ENCODE measurements at places on chromosomes 11 and 22.

DNA sequence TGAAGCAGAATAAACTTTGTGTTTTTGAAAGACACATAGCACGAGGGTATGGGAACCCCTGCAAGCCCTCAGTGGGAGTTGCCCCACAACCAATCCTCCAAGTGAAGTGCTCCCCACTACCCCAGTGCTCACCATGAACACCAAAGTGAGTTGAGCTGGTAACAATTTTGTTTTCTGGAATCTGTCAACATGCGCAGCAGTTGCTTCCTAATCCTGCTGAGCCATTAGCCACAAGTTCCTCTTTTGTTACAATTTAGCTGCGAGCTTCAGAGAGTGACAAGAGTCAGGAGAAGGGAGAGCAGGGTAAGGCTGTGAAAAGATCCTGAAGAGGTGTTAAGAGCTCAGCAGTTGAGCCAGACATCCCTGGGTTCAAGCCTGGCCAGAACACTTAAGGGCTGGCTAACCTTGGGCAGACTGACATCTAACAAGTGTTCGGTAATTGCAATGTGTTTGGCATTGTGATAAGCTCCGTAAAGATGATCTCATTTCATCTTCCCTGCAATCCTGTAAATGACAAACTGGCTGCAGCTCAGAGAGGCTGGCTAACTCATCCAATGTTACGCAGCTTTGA lies 24.1 kb upstream of the ASPHD2 start:
- DNase-seq: no peak

DNA sequence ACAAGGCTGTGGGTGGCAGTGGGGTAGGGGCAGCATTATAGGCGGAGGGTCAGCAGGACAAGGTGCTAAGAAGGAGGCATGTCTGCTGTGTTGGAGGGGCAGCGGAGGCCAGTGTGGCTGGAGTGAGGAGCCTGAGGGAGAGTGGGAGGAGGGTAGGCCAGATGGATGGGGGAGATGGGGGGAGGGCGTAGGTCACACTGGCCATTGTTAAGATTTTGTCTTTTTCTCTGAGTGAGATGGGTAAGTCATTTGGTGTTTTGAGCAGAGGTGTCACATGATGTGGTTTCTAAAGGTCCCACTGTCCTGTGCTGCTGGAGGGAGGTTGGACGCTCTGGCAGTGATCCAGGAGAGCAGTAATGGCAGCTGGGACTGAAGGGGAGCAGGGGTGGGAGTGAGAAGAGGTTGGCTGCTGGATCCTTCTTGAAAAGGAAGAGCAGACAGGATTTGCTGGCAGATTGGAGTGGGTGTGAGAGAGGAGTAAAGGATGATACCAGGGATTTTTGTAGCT lies 9.8 kb downstream of the PPP6R3 start:
- DNase-seq: no peak

- no peak for DNase-seq
Observed at GRCh38 chr22:49024775-49025440, 802.8 kb downstream of the BRD1 start.

DNA sequence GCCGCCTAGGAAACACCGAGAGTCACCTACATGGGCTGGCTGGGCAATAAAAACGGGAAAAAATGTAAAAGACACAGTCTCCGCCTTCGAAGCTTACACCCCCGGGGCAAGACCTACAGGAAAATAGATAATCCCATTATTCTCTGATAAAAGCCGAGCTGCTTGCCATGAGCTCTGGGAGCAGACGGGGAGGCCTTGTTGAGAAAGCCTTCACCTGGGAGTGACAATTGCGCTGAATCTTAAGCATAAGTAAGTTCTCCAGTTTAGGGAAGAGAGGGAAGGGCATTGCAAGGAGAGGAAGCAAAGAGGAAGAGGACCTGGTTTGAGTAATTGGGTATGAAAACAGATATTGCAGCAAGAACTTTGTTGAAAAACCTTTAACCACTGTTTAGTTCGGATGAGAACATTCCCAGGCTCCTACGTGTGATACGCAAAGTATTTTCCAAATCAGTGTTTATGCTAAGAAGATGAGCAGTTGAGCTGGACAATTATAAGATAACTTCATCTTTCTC lies 813 bp upstream of the BTBD10 start:
- no peak for DNase-seq

- DNase-seq: no peak
Observed at GRCh38 chr22:32335471-32335870, 22.2 kb upstream of the RFPL3 start.

GRCh38 chr22:49627217-49628181 lies 200.2 kb downstream of the BRD1 start:
- DNase-seq: no peak

- no peak for DNase-seq
Observed at GRCh38 chr11:44138286-44138685, 42.8 kb downstream of the EXT2 start.

- DNase-seq: no peak
Observed at GRCh38 chr11:19607656-19608360, 104.8 kb upstream of the NAV2 start.

DNA sequence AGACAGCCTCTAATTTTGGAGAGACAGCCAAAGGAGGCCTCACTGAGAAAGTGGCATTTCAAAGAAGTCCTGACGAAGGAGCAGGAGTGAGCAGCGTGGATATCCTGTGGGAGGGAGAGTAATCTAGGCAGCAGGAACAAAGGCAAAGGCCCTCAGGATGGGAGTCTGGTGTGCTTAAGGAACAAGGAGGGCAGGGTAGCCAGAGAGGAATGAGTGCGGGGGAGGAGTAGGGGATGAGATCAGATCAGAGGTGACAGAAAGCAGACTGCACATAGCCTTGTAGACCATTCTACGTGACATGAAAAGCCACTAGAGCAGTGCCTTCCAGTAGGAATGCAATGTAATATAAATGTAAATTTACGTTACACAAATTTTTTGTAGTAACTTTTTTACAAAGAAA lies 5.6 kb downstream of the SLC36A4 start:
- no peak for DNase-seq

- no peak for DNase-seq
Observed at GRCh38 chr11:10725907-10726253, 25.2 kb upstream of the CTR9 start.

DNA sequence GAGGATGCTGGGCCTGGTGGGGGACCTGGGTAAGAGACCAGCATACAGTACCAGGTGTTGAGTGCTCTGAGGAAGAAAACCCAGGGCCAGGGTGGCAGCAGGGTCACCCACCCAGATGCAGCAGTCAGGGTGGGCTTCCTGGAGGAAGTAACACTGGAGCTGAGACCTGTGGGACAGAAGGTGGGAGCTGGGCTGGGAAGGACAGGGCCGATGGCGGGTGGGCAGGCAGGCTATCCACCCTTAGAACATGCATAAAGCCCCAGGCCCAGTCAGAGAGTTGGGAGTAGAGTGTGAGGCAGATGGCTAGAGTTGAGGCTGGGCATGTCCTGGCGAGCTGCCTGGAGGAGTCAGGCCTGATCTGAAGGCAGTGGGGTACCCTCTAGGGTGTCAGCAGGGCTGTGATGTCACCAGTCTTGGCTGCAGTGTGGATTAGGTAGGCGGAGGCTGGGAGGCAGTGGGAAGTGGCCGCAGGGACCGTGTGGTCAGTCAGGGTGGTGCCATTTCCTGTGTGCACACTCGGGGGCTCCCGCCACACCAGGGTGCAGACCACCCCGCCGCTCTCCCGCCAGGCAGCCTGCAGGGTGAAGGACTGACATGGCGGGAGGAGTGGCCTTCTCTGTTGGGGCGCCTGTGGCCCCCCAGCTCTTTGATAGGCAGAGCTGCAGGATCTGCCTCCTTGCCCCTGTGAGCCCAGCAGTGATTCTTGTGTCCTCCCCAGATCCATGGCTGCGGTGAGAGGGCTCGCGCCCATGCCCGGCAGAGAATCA lies 35.3 kb downstream of the IGHMBP2 start:
- no peak for DNase-seq

GRCh38 chr22:25048659-25049647 lies 96.4 kb downstream of the KIAA1671 start:
- DNase-seq: peak; percentile 59

- DNase-seq: no peak
Observed at GRCh38 chr22:43823911-43824665, 12.0 kb upstream of the EFCAB6 start.

DNA sequence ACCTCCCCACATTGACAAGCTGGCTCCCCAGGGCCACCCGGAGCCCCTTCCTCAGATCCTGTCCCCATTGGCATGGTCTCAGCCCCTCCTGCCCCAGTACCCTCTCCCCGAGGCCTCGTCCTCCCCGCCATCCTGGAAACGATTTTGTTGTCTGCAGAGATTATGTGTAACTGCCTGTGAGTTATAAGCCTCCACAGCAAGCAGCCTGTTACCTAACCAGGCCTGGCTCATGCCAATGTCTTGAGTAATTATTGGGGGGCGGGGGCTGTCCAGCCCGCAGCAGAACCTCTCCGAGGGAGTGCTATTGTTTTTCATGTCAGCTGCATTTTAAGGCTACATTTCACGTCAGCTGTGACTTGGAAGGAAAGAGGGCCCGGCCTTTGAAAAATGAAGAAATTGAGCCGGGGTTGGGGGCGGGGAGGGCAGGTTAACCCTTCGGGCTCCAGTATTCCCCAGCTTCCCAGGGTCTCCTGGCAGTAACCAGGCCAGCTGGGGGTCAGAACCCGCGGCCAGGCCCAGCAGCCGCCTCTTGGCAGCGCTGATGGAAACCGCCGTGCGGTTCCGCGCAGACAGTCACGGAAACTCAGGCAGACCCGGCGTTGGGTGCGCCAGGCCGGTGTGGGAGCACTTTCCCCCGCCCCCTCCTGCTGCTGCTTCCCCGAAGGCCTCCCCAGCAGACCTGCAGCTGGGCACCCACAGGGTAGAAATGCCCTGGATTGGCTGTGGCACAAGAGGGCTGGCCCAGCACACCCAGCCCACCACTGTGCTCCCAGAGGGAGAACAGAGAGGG lies 59.5 kb downstream of the CDKN1C start:
- no peak for DNase-seq

- no peak for DNase-seq
Observed at GRCh38 chr22:21941921-21942320, 10.7 kb downstream of the PPM1F start.

DNA sequence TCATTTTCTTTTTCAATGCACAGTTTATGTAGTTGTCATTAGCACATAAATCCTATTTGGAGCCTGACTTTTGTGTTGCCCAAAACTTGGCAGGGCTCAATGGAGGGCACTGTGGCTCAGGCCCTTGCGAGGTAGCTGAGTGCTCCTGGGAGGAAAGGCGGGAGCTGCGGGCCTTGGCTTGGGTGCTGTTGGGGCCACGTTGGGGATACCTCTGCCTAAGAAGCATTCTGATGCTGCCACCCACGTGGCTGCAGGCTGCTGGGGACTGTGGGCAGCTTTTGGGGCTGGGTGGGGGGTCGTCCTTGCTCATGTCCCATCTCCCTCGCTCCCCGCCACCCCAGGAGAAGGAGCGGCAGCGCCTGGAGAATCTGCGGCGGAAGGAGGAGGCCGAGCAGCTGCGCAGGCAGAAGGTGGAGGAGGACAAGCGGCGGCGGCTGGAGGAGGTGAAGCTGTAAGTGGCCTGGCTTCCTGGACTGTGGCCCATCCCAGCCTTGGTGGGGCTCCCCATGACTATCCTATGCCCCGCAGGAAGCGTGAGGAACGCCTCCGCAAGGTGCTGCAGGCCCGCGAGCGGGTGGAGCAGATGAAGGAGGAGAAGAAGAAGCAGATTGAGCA lies 20.9 kb downstream of the INCENP start:
- DNase-seq: no peak

DNA sequence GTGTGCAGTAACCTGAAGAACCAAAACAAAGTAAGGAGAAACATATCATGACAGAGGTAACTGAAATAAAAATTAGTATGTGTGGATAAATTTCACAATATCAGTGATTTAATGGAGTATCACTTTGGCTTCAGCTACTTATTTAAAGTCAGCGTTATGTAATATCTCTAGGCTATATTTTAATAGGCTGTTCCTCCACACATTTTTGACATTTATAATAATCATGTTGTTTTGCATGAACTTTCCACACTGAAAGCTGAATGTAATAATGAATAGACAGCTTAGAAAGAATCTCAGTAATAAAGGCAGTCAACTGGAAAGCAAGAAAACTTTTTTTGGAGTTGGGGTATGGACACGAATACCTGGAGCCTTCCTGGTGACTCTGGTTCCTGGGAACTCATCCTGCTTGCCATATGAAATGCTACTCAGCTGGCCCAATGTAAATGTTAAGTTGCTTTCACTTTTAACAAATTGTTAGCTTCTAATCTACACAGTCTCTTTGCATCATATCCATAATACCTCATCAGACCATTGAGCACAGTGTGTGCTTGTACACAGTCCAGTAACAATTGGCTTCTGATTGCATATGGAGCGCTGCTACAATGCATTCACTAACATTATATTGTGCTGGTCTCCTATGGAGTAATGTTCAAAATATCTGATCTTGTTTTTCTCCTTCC lies 257.7 kb downstream of the SOX6 start:
- no peak for DNase-seq

DNA sequence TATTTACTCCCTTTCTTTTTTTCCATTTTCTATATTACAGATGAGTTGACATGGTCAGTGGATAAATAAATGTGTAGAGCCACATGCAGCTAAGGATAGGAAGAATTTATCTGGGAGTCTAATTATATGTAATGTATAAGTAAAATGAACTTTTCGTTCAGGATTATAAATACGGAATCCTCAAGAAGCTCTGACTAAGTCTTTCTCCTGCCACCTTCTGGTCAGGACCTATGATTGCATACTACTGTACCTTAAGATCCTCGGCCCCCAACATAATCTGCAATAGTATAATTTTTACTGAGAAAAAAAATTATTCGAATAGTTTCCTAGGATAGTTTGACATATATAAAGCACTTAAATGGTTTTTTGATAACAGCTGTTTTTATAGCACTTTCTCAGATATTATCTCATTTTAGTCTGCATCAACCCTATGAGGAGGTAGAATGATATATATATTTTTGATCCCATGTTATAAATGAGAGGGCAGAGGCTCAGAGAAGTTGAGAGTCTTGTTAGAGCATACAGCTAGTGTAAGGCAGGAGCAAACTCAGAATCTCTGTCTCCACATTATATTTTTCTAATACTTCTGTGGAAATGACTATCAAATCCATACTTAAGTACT lies 36.1 kb downstream of the CCDC90B start:
- peak; percentile 23 for DNase-seq

GRCh38 chr11:6856871-6857270 lies 6.0 kb upstream of the OR10A2 start:
- no peak for DNase-seq

DNA sequence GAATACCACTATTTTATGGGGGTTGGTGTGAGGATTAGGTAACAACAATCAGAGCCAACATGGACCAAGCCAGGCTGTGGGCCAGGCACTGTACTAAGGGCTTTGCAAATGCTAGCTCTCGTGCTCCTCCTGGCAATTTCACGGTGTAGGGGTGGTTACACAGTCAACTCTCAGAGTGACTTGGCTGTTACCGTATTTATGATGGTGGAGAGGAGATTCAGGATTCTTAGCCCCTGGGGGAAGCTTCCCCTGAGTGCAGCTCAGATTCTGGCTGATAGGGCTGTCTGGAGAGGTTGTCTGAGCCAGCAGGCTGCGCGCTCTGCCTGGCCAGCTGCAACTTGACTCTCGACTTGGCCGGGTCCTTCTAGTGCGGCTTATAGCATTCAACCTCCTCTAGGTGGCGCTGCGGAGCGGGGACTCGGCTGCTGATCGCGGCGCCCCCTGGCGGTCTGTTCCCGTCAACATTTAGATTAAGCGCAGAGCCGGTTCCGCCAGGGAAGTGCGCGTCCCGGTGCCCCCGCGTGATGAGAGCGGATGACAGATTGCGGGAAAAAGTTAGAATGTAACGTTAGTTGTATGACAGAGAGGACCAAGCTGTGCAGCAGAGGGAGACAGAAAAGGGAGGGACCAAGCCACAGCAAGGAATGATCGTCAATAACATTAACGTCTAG lies 4.5 kb upstream of the NCF4 start:
- DNase-seq: peak; percentile 85
